Central memory CD4-positive, alpha-beta T cell (primary cell): ENCODE measurements at places on chromosomes 2 and 18.

DNA sequence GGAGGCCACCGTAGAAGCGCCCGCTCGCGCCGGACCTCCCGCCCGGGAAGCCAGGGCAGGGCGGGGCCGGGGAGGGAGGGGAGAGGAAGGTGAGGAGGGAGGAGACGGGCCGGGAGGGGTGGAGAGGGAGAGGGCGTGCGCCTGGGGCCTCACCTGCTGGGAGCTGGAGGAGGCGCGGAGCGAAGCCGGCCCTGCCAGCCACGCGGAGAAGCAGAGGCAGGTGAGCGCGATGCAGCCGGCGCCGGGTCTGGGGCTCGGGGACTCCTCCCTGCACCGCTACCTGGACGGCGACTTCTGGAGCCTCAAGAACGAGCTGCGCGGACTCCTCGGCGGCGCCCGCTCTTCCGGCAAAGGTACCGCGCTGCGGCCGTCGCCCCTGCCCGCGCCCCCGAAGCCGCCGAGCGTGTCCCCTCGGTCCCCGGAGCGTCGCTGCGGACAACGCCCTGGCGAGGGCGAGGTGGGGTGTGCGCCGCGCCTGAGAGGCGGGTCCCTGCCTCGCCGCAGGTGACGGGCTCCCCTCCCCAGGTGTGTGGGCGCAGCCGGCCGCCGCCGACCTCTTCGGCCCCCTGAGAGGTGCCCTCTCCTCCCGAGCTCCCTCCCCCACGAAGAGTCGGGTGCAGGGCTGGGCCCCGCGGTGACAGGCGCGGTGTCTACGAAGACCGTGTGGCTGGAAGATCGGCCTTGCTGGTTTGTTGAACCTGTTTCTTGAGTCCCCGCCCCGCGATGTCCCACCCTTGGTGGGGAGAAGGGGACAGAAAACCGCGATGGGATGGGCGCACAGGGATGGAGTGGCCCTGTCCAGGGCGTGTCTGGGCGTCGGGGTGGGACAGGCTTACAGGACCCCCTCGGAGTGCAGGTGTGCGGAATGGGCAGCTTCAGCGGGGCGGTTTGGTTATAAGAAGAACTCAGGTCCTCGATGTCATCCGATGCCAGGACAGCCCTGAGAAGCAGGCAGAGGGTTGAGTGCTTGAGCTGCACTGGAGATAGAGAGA lies at the start of gene ACOXL:
TSS of gene ACOXL (plus strand) at position 152 of the 992 bp plus-strand sequence. CDS start 35,817 bp downstream, outside the sequence.
- no peak for DNase-seq

- DNase-seq, result no peak
Measured at GRCh38 chr2:146814971-146815370, 1029.9 kb upstream of the ACVR2A start.

GRCh38 chr2:74364533-74365505 lies 15.3 kb downstream of the DCTN1 start:
- no peak for DNase-seq

- DNase-seq, result no peak
Measured at GRCh38 chr2:201955231-201955630, 78.4 kb upstream of the FZD7 start.

- DNase-seq, result no peak
Measured at GRCh38 chr2:42967959-42968674, 175.7 kb upstream of the HAAO start.

GRCh38 chr2:162050513-162050961 lies 23.5 kb downstream of the DPP4 start:
- no peak for DNase-seq

GRCh38 chr2:38747007-38747424 lies 4.1 kb downstream of the SRSF7 start:
- DNase-seq, result no peak

DNA sequence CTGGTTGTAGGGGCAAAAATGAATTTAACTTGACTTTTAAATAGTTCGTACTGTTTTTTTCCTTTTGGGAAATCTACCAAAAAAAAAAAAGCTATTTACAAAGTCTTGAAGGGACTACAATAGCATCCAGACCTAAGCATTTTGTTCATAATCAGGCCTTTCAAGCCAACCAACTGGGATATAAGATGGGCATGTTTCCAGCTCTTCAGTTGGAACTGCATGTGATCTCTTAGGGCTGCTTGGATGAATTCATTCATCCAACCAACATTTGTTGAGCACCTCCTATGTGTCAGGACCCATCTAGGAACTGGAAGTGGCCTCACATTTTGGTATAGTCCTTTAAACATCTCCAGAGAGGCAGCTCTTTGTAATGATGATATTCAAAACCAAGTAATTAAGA lies 98.6 kb downstream of the AAK1 start:
- DNase-seq, result no peak

DNA sequence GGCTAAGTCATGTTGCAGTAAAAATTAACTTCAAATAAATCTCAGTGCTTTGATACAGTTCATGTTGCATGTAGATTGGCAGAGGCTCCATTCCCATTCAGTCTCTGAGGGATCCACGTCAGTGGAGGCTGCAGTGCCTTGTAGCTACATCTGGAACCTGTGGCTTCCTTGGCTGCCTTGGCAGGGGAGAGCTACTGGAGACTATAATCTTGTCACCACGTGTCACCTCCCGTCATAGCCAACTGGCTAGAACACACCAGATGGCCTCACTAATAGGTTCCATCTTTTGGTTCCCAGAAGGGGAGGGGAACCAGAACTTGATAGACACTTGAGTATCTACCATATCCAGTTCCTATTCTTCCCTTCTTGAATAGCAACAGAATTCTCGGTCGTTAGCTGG lies 28.4 kb downstream of the E2F6 start:
- DNase-seq, result no peak
